Nasal cavity respiratory epithelium epithelial cell of viscerocranial mucosa (primary cell): ENCODE measurements at places on chromosomes 12 and 14. TPM values are rescaled to one million over a fixed set of nuclear protein-coding genes. Genes with fewer than 3 reads are reported as not detected.

The LBHD2 gene
- not detected in 2 replicates for total RNA-seq

The CACNA1C gene
- under 0.01 TPM in 1 of 2 replicates, not detected in the other for total RNA-seq

The SLC39A2 gene
- 0.64 and 1.0 TPM in 2 replicates for total RNA-seq

The TAC3 gene
- total RNA-seq = not detected in 2 replicates

The CLMN gene
- total RNA-seq = 5.8 and 8.2 TPM in 2 replicates

The SLC22A17 gene
- 1.0 and 4.9 TPM in 2 replicates for total RNA-seq

The FBXW8 gene
- 7.2 and 13.0 TPM in 2 replicates for total RNA-seq

The GPR135 gene
- 0.34 and 1.6 TPM in 2 replicates for total RNA-seq

The LPAR5 gene
- 2.7 and 5.1 TPM in 2 replicates for total RNA-seq

The PLEKHG7 gene
- total RNA-seq = 0.28 TPM in 1 of 2 replicates, not detected in the other

The ARMH4 gene
- 0.43 and 5.1 TPM in 2 replicates for total RNA-seq

The ALG10 gene
- 9.0 and 9.6 TPM in 2 replicates for total RNA-seq

The RAB3IP gene
- 55.5 and 72.5 TPM in 2 replicates for total RNA-seq

The CHURC1 gene
- total RNA-seq = 21.9 and 30.3 TPM in 2 replicates

The CNTN1 gene
- 0.21 and 1.0 TPM in 2 replicates for total RNA-seq

The DENND5B gene
- 3.1 and 5.5 TPM in 2 replicates for total RNA-seq

The PTPRO gene
- under 0.01 and 0.07 TPM in 2 replicates for total RNA-seq

The ADAM20 gene
- 0.68 and 2.5 TPM in 2 replicates for total RNA-seq

The GPRC5D gene
- total RNA-seq = not detected in 2 replicates

The WDR89 gene
- total RNA-seq = 21.1 and 21.9 TPM in 2 replicates

The FAR2 gene
- total RNA-seq = 0.64 and 0.68 TPM in 2 replicates
